ENCODE measurements at places on chromosomes 13 and 19.

DNA sequence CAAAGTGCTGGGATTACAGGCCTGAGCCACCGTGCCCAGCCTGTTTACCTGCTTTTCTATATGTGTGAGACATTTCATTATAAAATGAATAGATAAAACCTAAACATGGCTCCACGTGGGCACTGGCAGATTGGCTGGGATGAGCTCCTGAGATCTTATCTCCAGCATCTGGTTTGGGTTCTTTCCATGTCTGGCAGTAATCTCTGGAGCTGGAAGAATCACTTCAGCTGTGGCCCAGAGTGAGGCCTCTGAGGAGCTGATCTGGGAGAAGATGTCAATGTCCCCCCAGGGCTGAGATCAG is 5.5 kb upstream of the SULT2A1 start:
- DNase-seq: no peak

DNA sequence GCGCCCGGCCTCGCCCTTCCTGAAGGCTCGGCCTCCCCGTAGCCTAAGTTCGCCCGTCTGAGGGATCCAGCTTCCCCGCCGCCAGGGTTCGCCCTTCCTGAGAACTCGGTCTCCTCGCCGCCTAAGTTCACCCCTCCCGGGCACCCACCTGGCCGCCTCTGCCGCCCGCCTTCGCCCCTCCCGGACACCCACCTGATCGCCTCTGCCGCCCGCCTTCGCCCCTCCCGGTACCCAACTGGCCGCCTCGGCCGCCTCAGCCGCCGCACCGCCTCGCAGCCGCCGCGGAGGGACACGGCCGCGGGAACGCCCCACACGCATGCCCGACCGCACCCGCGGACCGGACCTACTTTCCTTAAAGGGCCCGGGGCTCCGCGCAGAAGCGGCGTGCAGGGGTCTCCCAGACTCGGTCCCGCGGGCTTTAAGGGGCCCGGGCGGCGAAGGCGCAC is at the start of gene MOB3A:
Gene MOB3A (minus strand): TSS at position 293 of the 446 bp plus-strand sequence. CDS start 17,766 bp downstream, outside the sequence.
- no peak for DNase-seq

DNA sequence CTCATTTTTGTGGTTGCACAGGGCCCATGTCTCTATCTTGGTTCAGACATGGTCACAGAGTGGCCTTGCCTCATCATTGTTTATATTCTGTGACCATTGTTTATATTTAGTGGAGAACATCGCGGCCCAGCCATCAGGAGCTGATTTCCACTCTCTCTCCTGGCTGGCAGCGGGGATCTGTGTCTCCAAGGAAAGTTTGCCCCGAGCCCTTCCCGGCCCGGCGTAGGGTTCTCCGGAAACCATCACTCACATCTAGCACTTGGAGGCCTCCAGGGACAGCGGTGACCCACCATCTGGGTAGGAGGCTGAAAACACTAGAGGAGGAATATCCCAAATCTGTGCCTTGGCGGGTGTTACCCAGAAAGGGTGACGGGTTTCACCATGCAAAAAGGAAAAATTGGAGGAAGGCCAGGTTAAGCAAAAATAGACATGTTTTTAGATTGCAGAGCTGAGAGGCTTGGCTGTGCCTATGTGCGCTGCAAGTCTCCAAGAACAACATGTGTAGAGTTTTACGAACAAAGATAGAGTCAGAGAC is 726 bp upstream of the ZNF358 start:
- DNase-seq: no peak

DNA sequence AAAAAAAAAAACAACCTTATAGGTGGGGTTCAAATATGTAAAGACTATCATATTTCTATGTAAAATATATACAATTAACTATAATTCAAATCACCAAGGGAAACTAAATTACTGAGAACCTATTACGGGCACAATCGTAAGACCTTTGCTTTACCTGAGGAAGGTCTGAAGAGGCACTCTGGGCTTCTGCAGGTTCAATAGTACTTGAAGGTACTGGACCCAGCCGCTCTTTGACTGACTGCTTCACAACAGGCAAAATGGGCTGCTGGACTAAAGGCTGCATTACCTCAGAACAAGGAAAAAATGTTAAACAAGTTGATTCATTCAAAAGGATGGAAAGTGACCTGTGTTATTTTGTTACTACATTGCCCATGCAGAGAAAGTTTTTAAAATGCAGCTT is 51.8 kb downstream of the RBM26 start:
- no peak for DNase-seq

DNA sequence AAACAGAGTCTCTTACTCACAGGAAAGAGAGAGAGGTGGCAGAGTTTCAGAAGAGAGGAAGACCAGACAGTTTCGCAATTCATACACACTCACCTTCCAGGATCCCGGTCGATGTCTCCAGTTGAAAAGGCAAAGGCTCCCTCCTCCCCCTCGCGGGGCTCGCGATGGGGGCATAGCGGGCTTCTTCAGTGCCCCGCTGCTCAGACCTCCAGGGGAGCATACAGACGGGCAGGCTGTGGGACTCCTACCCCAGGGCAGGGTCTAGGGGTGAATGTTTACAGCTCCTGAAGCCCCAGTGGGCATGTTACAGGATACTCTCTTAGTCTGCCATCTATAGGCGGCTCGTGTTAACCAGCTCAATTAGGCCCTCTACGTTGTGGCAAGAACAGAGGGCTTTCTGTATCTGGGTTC is 139.2 kb downstream of the SLITRK5 start:
- no peak for DNase-seq

- DNase-seq: no peak
Measured at GRCh38 chr13:25286308-25286968, 850 bp downstream of the MTMR6 start.

DNA sequence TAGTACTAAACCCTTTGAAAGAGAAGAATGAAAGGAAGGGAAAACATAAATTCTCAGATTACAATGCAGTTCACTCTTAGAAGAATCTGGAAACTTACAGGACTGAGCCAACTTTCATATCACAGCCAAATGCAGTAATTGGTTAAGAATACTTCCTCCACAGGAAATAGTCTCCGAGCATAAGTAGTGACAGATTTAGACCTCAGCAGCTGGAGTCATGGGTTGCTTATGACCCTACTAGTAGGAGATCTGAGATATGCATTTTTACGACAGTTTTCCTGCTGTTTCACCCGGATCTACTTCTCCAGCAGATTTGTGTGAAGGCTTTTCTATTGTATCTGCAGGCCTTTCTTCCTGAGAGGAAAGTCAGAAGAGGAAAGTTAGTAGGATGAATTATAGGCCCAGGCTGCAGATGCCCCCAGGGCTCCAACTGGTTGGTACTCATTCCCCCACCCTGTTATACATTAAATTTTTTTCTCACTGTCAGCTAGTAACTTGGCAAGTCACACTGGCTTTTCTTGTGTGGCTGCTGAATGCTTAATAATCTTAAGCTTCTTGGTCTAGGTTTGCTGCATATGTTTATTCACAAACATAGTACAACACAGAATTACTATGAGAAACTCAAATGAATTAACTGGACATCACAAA is 1241.5 kb upstream of the MIR17HG start:
- DNase-seq: no peak

- no peak for DNase-seq
Measured at GRCh38 chr19:12411893-12412292, 10.8 kb upstream of the ZNF799 start.

DNA sequence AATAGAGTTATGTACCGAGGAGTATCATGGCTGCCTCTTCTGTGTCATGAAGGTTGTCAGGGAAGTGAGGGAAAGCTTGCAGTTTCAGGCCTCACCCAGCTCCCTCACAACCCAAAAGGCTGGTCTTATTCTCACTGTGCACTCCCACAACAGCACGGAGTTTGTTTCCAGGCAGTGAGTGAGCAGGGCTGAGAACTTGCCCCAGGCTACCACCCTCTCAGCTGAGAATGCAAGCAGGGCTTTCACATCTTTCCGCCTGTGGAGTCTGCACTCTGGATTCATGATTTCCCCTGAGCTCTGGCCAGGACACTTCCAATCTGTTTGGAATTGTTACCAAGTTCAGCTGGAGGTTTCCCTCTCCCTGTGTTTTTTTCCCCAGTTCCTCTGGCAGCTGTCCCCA is 2284.7 kb upstream of the PCDH20 start:
- DNase-seq: no peak

DNA sequence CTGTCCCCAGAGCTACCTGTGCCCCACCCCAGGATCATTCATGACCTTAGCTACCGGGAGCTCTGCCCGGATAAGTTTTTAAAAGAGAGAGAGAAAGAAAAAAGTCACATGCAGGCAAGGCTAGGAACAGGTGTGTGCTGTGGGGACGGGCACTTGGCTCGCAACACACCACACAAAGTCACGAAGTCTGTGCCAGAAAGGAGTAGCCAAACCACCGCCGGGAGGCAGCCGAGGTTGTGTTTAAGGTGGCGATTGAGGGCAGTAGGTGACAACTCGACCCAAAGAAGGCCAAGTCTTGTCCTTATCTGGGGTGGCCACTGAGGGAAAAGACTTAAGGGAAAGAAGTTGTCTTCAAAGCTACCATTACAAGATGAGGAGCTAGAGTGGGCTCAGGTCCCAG is 4.6 kb upstream of the TSHZ3 start:
- no peak for DNase-seq
